ENCODE measurements at places on chromosomes 16 and 17.

- no peak for DNase-seq
These were observed 53.8 kb downstream of the MRC2 start for GRCh38 chr17:62681061-62681938.

- no peak for DNase-seq
These were observed 608 bp upstream of the TRIM37 start for GRCh38 chr17:59107306-59107670.

- DNase-seq: no peak
These were observed 21.8 kb downstream of the XYLT1 start for GRCh38 chr16:17448640-17449638.

- DNase-seq: peak; percentile 90
These were observed at the start of gene SLFN5 for GRCh38 chr17:35242805-35243560. Gene SLFN5 (plus strand): TSS chr17:35243072. CDS start chr17:35258691, 15,619 bp downstream.

DNA sequence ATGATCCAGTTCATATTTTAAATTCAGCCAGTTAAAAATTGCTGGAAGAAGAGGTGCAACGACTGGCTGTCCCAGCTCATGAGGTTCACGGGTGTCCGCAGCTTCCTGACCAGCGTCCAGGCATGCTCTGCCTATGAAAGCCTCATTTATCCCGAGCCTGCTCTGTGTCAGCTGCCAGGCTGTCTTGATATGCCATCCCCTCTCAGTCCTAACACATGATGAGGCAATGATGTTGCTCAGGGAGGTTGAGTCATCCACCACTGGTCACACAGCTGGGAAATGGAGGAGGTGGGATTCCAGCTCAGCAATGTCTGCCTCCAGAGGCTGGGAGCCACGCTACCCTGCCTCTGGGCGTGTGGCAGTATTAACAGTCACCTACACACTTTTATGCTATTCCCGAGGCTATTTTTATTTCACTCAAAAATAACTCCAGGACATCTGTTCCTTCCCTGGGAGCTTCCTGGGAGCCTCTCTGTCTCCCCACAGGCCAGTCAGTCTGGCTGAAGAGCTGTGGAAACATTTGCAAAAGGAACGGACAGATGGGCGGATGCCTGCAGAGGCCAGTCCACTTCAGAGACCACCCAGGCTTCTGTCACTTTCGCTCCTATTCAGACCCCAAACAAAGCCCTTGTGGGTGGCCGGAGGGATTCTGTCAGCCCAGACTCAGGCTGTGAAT lies 22.5 kb downstream of the RAB11FIP4 start:
- DNase-seq: peak; percentile 61

DNA sequence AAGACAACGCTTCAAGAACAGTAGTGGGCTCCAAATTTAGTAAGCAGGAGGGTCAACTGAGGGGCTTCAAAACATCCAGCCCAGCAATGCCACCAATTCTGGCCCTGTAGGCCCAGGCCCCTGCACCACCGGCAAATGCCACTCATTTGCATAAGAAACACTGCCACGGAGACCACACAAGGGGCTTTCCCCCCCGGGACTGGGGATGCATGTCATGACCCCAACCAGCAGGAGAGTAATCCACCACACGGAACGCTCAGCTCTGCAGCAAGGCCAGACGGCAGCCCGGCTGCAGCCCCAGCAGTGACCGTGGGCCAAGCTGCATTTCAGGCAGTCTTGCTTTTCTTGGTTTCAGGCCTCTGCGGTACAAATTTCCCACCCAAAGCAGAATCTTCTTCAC lies 14.1 kb downstream of the TMEM11 start:
- DNase-seq: no peak

- peak; percentile 28 for DNase-seq
These were observed 39.3 kb downstream of the MYO18A start for GRCh38 chr17:29140631-29141513.

GRCh38 chr17:39209317-39210092 lies 9.4 kb downstream of the RPL19 start:
- peak; percentile 81 for DNase-seq

- DNase-seq: peak; percentile 99
These were observed 43.6 kb upstream of the HAPSTR1 start for GRCh38 chr16:9047689-9048301.

- DNase-seq: no peak
These were observed 29.4 kb upstream of the MLKL start for GRCh38 chr16:74729783-74730683.

GRCh38 chr16:67190448-67191399 lies 788 bp upstream of the EXOC3L1 start:
- DNase-seq: no peak

DNA sequence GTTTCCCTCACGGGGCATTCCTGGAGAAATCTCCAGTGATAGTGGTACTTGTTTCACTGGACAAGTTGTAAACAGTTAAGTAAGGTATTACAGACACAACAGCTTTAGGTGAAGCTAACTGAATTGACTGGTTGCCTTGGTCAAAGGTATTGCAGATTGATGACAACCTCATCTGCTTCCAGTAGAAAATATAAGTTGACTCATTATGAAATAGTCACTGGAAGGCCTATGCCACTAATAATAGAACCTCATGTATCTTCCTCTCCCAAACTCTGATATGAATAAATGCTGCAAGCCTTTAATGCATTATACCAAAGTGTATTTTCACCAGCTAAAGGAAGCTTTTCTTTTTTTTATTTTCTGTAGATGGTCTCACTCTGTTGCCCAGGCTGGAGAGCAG lies 44.8 kb downstream of the GLG1 start:
- no peak for DNase-seq

DNA sequence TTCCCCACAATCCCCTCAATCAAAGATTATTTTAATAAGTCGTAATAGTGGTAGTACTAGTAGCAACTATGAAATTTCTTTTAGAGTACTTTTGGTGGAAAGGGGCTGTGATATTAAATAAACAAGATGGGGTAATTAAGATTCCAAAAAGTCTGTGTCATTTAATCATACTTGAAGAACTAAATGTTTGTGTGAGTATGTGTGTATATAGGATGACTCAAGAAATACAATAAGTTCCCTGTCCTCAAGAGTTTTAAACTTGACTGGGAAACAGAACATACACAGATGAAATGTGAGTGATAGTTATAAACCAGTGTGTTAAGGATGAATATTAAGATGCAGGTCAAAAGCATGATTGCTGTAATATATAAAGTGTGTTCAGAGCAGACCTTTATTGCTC lies 2.3 kb downstream of the ALDH3A2 start:
- DNase-seq: peak; percentile 57

GRCh38 chr17:61063528-61063927 lies 336.1 kb upstream of the TBX2 start:
- no peak for DNase-seq

DNA sequence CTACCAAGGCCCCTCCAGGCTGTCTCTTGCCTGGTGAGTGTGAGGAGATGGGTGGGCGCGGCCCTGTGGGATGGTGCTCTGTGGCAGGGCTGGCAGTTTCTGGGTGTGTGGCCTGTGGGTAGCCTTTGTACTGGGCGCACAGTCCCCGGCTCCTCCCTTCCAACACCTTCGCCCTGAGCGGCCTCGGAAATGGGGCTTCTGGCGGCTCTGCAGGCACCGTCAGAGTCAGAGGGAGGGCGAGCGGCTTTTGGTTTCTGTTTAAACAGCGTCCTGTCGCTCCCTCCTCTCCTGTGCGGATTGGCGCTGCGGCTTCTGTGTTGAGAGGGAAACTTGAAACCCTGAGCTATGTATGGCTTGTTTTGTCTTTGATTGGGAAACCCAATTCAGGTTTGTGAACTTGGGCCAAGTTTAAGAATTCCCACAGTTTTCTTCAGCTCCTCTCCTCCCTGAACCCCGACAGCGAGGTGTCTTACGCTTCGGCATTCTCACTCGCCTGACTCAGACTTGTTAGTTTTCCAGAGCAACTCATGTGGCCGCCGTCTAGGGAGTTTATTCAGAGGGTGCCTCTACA lies 8.3 kb upstream of the ZNF750 start:
- DNase-seq: peak; percentile 71

- no peak for DNase-seq
These were observed 15.4 kb downstream of the SRP68 start for GRCh38 chr17:76056882-76057281.

- DNase-seq: no peak
These were observed 32.3 kb upstream of the HS3ST3A1 start for GRCh38 chr17:13634021-13634420.

GRCh38 chr16:88522276-88522949 lies 47.8 kb upstream of the ZC3H18 start:
- no peak for DNase-seq

DNA sequence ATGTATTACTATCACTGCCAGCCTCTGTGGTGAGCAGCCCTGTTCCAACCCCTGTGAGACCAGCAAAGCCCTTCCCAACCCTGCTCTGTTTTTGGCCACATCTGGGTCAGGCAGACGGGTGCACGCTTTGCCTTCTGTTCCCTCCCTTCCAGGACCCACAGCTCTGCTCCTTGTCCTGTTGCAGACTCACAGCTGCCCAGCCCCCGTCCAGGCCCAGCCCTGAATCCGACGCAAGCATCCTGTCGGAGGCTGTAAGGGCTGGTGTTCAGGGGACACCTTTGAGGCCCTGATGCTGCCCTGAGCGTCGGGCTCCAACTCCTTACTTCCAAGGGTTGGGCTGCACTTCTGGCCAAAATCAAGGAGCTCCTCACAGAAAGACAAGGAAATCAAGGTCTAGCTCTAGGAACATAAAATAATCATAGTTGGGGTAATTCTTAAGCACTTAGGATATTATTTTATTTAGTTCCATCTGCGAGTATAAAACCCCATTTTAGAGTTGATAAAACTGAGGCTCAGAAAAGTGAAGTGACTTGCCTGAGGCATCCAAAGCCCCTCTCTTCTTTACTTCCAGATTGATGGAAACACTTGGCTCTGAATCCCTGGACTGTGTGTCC lies 14.3 kb upstream of the SRCIN1 start:
- DNase-seq: no peak

GRCh38 chr17:1546292-1546922 lies 16.2 kb downstream of the PITPNA start:
- DNase-seq: peak; percentile 19

DNA sequence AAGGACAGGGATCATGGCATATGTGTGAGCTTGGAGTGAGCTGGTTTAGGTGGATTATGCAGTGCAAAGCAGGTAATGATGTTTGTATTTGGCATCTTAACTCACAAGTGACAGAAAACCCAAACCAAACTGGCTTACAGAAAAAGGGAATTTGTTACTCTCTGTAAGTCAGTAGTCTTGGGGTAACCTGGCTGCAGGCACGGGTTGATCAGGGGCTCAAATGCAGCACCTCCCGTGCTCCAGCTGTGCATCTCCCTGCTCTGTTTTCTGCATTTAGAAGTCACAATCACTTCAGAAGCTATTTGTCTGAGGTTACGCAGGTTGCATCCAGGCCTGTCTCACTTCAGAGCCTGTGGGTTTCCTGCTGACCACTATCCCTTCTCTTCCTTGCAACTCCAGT lies 354.3 kb downstream of the CPPED1 start:
- no peak for DNase-seq

GRCh38 chr17:67016039-67016762 lies 28.2 kb upstream of the CACNG1 start:
- DNase-seq: no peak

- peak; percentile 65 for DNase-seq
These were observed 121.9 kb upstream of the TNRC6C start for GRCh38 chr17:77836557-77837041.

- no peak for DNase-seq
These were observed 55.0 kb upstream of the METRNL start for GRCh38 chr17:83024218-83024971.

GRCh38 chr16:54237-54581 lies 581 bp downstream of the SNRNP25 start:
- DNase-seq: no peak

GRCh38 chr17:19440421-19440820 lies 29.4 kb downstream of the RNF112 start:
- no peak for DNase-seq

- DNase-seq: peak; percentile 60
These were observed 35.7 kb downstream of the MYH13 start for GRCh38 chr17:10337136-10337535.

DNA sequence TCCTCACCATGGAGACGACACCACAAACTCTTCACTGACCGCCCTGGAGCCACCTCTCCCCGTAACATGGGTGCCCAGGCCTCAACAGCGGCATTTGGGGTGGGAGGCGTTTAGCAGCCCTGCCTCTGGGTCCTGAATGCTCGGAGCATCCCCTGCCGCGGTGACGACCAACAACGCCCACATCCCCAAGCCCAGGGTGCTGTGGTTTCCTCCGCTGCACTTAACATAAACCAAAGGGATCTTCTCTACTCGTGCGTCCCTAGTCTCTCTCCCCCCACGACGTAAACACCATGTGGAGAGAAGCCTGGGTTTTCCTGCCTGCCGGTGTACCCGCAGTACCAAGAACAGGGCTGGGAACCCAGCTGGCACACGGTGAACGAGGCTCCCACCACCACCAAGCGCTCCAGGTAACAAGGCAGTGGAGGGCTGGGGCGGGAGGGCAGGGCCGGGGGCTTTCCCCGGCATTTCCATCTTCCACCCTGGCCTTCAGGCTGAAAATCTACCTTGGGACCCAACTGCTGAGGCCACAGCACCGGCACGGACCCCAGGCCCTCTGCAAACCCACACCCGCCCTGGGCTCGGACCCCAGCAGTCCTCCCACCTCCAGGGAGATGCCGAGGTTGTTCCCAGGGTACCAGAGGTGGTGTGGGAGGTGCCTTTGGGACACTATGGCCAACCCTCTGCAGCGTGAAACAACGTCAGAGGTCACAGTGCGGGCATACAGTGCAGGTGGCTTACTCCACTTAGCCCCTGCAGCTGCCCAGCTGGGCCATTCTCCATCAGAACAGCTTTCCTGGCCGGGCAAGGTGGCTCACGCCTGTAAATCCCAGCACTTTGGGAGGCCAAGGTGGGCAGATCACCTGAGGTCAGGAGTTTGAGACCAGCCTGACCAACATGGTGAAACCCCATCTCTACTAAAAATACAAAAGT lies 54.3 kb downstream of the TIMM22 start:
- DNase-seq: no peak
